ENCODE measurements at places on chromosomes 13 and 19.

GRCh38 chr13:113431171-113431570 is 22.1 kb downstream of the ADPRHL1 start:
- no peak for DNase-seq

- no peak for DNase-seq
Measured at GRCh38 chr13:24985107-24985506, 110.8 kb upstream of the PABPC3 start.

DNA sequence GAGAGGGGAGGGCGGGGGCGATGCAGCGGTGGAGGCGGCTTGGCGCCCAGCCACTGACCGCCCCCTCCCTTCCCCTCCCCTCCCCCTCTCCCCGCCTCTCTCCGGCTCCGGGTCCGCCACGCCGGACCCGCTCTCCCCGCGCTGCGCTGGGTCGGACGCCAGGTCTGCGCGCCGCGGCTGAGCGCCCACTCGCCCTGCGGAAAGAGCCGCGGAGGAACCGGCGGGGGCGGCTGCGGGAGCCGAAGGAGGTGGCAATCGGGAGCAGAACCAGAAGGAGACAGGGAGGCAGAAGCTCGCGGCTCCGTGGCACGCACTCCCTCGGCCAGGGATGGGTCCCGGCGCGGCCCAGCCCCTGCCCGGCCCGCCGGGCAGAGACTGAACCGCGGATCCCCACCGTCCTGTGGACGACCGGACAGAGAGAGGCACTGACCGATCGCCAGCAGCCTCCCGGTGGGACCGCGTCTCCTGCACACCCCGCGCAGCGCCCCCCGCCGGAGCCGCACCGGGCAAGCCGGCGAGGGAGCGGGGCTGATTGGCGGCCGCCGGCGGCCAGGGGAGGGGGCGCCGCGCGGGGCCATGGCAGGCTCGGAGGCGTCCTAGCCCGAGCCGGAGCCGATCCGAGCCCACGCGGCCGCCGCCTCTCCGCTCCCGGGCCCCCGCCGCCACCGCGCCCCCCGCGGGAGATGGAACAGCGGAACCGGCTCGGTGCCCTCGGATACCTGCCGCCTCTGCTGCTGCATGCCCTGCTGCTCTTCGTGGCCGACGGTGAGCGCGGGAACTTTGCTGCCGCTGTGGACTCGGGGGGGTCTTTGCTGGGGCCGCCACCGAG is at the start of gene VSTM2B:
Gene VSTM2B, plus strand, starts transcription at position 94 of the 829 bp plus-strand sequence. Its CDS starts 590 bp downstream, at position 684.
- DNase-seq, result no peak

DNA sequence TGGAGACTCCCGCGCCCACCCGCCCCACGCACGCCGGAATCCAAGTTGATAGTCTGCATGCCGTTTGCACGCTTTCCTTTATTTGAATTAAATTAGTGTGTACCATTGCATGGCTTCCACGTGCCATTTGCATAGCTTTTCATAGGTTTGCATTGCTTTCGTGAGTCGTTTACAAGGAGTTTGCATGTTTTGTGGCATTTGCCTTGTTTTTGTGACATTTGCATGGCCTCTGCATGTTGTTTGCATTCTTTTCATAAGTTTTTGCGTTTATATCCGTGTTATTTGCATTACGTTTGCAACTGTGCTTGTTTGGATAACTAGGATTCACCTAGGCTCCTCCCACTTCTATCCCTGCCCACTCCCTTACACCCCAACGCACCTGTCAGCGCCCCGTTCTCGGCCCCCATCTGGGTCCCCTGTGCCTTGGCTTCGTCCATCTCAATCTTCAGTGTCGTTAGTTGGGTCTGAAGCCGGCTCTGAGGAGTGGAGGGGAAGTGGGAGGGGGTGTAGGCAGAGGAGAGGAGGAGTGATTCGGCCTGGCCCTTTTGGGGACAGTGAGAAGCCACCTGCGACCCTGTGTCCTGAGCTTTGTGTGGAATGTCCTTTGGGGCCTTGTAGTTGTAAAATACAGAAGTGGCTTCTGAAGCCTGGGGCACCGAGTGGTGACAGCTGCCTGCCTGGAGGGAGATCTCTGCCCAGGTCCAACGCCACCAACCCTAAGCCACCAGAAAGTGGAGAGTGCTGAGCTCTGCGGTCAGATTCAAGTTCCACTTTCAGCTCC is 2.4 kb downstream of the CCDC194 start:
- DNase-seq, result no peak

GRCh38 chr13:50908371-50908770 is 1.2 kb upstream of the RNASEH2B start:
- no peak for DNase-seq

DNA sequence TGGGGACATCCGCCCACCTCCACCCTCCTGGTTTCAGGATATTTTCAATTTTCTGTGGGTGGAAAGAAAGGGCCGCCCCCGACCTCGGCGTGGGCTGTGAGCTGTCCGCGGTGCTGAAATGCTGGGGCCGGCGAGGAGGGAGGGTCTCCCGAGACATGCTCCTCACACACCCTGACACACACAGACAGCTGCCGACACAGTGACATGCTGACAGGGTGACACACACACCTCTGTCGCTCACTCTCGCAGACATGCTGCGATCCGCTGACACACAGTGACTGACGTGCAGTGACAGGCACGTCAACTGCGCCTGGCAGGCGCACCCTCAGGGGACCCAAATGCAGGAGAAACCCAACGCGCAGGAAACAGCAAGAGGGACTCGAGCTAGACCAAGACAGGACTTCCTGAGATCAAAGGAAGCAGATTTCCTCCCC is 25.1 kb upstream of the MEIS3 start:
- DNase-seq, result peak; percentile 46

GRCh38 chr19:39709026-39709872 is 5.0 kb downstream of the LGALS14 start:
- no peak for DNase-seq

DNA sequence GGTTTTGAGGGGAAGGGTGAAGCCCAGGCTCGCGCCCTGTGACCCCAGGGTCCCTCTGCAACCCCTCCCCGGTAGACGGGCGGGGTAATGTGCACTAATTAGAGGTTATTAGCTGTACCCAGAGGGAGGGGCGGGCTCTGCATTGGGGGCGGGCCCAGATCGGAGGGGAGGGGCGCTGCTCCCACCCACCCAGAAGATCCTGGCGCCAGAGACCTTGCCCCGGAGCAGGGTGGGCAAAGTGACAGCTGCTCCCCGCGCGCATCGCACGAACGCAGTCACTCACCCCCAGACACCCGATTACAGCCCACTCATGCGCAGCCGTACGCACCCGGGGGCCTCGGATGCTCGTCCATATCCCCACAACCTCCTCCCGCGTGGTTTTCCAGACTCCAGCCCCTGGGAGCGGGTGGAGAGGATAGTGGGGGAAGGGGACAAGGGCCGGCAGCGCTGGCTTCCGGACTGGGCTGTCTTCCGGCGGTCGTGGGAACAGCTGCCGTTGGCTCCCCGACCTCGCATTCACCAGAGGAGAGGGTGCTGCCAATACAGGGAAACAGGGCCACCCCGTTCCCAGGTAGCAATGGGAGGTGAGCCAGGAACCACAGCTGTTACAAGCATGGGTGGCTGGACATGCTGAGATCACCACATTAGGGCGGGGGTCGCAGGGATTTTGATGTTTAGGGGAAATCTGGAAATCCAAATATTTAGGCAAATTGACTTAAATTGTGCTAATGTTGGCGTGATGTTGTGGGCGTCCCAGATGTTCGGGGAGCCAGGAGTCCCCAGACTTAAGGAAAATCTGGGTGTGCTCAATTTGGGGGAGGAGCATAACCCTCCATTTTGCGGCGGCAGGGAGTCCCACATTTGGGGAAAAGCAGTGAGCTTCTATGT is 2.9 kb upstream of the HOOK2 start:
- peak; percentile 37 for DNase-seq

DNA sequence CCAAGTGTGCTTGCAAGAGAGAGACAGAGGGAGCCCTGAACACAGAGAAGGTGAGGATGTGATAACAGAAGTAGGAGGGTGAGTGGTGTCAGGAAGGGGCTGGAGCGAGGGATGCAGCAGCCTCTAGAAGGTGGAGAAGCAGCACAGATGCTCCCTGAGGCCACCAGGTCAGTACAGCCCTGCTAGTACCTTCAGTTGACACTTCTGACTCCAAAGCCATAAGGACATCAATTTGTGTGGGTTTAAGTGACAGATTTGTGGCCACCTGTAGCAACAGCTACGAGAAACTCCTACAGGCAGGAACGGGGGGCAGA is 6.9 kb downstream of the ERICH4 start:
- DNase-seq, result no peak

DNA sequence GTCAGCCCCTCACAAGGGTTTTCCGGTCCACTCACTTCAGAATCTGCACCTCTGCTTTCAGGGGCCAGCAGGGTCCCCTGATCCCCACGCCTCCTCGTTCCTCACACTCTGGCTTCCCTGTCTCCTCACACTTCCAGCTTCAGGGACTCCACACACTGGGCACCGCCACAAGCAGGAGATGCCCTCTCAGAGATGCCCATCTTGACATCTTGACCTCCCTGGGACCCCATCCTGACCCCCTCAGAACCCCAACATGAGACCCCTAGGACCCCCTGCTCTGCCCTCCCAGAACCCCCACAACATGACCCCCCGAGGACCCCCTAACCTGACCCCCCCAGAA is 2.7 kb downstream of the MAP2K2 start:
- DNase-seq, result no peak

- no peak for DNase-seq
Measured at GRCh38 chr13:111076155-111077013, 38.7 kb upstream of the ARHGEF7 start.

GRCh38 chr19:39941615-39942365 is 7.4 kb upstream of the FCGBP start:
- DNase-seq, result peak; percentile 24

- DNase-seq, result no peak
Measured at GRCh38 chr19:1815605-1816529, 3.8 kb upstream of the ATP8B3 start.

GRCh38 chr13:113672002-113672651 is 5.1 kb downstream of the GRK1 start:
- DNase-seq, result no peak

- DNase-seq, result no peak
Measured at GRCh38 chr19:3201911-3202310, 16.2 kb downstream of the NCLN start.

GRCh38 chr19:50187937-50188336 is 15.5 kb upstream of the MYH14 start:
- DNase-seq, result no peak

- no peak for DNase-seq
Measured at GRCh38 chr13:101556676-101557123, 104.2 kb downstream of the ITGBL1 start.

DNA sequence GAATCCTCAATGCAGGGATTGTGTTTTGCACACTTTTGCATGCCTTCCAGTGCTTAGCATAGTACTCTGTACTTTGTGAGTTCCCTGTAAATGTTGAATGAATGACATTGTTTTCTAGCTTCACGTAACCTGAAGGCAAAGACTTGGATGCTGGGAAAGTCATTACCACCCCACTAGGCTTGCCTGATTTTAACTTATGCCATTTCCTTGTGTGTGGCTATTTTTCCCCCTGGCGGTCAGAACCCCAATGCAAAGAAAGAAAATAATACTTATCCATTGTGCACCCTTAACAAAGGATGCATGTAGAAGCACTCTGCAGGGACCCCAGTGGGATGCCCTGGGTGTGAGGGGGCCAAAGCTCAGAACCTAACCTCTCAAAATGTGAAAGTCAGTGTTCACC is 1.2 kb upstream of the ENOX1 start:
- no peak for DNase-seq

DNA sequence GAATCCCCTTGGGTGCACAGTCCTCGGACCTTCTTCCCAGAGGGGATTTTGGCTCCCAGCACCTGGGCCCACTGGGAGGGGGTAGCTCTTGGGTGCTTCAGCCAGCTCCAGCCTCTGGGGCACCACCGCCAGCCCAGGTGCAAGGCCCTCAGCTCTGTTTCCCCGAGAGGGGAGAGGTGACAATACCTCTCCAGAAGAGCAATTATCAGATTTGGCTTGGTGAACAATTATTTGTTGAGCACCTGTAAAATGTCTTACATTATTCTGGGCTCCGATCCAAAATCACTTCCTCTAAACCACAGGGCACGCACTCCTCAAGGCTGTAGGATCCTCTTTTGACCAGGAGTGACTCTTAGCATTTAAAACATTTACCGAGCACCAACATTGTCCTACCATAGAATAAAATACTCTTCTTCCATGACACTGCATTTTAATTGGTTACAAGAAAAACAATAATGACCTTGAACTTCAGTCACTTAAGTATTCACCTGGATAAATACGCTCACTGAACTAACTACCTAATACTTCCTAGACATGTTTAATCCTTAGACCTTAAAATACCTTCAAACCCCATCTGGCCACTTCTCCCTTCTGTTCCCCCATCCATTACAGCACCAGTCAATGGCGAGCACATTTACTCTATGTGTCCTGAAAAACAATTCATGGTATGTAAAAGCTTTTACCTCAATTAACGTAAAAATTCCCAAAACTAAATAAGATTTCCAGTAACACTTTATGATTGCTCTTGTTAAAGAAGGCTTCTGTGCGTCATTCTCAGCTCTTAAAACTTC is 54.8 kb downstream of the ABCC4 start:
- no peak for DNase-seq

GRCh38 chr13:46388308-46388707 is 1.3 kb upstream of the RUBCNL start:
- DNase-seq, result no peak

DNA sequence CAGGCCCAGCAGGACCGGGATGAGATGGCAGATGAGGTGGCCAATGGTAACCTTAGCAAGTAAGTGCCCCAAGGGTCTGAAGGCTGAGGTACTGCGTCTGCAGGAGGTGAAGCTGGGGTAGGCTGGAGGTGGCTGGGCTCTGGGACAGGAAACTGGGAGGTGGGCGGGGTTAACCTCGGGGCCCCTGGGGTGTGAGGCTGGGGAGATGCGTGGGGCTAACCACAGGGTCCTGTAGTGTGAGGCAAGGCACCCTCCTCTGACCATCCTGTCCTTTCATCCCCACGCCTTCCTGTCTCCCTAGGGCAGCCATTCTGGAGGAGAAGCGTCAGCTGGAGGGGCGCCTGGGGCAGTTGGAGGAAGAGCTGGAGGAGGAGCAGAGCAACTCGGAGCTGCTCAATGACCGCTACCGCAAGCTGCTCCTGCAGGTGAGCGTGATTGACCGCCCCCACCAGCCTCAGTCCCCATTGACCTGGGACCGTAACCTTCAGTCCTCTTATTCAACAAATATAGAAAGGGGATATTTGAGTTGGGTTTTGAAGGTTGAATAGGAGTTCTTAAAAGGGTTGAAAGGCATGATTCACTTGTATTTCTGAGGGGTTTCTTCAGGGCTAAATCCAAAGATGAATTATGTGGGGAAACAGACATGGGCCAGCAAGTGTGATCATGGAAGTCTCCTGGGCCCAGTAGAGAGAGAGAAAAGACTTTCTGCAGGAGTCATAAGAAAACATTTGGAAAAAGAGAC is 35.7 kb downstream of the KCNC3 start:
- DNase-seq, result no peak

- no peak for DNase-seq
Measured at GRCh38 chr19:15379999-15380647, 536 bp upstream of the AKAP8 start.

- DNase-seq, result no peak
Measured at GRCh38 chr19:36398571-36398970, 19.6 kb upstream of the ZFP14 start.

- no peak for DNase-seq
Measured at GRCh38 chr13:22945321-22946226, 235.2 kb upstream of the SGCG start.

- DNase-seq, result no peak
Measured at GRCh38 chr19:32012886-32013631, 332.4 kb upstream of the ZNF507 start.

GRCh38 chr19:9883764-9884163 is 48.6 kb downstream of the PIN1 start:
- DNase-seq, result no peak

GRCh38 chr19:39252458-39252857 is 3.8 kb upstream of the IFNL4 start:
- DNase-seq, result no peak

- peak; percentile 58 for DNase-seq
Measured at GRCh38 chr13:27379694-27380641, 44.5 kb upstream of the GTF3A start.
